ENCODE measurements at places on chromosomes 1 and 21.

GRCh38 chr1:7584643-7585042, 186.5 kb upstream of the VAMP3 start:
- no peak for DNase-seq

GRCh38 chr1:35691571-35692220, 27.0 kb downstream of the C1orf216 start:
- DNase-seq = no peak

GRCh38 chr1:154104433-154105082, 50.3 kb downstream of the NUP210L start:
- DNase-seq = no peak

- no peak for DNase-seq
Measured at GRCh38 chr1:80217377-80217986, 1211.0 kb upstream of the ADGRL4 start.

GRCh38 chr1:225770561-225771248, 6.9 kb upstream of the SRP9 start:
- DNase-seq = no peak

GRCh38 chr1:13517193-13517812, 3.5 kb upstream of the LRRC38 start:
- peak; percentile 29 for DNase-seq
